ENCODE measurements at places on chromosomes 4 and X.

DNA sequence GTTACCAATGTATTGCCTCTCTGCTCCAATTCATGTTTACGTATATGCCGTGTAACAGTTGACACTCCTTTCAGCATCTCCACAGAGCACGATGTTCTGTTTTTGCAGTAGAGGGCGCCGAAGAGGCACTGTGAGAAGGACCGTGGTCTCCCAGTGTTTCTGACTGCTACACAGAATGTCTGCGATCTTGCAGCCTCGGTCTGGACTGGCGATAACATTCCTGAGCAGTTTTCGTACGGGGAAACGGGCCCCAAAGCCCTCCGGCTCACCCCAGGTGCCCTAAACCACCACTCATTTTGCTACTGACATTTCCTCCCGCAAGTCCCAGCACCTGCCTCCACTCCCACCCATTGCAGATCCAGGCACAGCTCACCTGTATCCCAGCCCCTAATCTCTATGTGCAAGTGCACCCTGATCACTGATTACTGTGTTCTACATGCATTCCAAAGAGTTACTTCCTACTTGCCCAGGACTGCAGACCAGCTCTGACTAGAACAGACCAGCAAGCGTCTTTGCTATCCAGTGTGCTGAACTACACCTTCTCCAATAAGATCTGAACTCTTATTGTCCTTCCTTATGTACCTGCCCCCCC lies 12.4 kb upstream of the NFXL1 start:
- peak; percentile 69 for DNase-seq

- DNase-seq: no peak
Observed at GRCh38 chrX:112512509-112512908, 167.2 kb downstream of the LHFPL1 start.

GRCh38 chr4:73417973-73418372 lies 13.9 kb downstream of the ALB start:
- DNase-seq: no peak

DNA sequence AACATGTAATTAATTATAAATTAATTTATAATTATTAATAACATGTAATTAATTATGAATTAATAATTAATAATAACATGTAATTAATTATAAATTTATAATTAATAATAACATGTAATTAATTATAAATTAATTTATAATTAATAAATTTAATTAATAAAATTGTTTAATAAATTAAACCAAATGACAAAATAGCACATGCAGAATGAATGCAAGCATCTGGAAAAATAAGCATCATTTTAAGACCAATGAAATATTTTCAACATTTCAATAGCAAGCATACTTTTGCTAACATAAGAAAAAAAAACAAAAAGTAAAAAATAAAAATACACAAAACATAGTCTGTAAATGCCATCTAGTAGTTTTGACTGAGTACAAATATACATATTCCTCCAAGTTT lies 21.8 kb downstream of the GYPE start:
- no peak for DNase-seq

DNA sequence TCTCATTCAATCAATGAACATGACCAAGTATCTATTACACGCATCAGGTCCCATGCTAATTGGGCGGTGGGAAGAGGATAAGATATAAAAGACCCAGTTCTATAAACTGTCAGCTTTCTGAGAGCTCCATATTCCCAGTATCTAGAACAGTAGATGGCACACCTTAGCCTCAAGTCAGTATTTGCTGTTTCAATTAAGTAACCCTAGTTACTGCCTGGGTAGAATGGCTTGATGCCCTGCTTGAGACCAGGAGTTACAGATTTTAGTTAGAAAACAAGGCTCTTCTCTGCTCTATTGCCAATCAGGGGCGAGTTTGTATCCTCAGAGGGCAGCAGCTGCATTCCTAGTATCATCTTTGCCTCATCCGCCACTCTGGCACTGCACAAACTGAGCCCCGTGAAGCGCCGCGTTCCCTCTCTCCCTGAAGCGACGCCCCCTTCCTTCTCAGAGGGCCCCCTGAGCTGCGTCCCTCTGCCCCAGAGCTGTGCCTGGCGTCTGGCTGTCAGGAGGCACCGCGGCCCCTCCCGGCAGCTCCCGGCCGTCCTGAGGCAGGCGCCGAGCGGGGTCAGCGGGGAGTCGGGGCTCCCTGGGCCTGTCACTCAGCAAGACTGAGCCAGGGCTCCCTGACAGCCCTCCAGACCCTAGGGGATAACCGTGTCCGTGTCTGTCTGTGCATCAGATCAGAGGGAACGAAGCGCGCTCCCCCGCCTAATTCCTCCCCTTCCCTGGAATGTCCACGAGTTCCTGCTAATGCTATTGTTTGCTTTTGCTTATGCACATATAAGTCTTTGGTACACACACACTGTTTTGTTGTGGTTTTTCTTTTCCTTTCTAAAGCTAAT lies 212.4 kb upstream of the TTC29 start:
- peak; percentile 48 for DNase-seq

DNA sequence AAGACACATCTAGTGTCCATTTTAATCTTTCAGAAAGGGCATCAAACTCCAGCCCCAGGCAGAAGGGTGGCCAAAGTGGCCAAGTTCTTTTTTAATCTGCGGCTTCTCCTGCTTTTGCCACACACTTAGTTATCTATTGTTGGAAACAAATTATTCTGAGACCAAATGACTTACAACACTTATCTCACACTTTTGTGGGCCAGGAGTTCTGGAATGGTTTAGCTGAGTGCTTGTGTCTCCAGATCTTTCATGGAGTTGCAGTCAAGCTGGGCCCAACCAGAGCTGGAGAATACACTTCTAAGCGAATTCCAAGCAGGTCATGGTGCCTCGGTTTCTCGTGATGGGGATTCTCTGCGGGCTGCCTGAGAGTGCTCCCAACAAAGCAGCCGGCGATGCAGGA lies 4.0 kb downstream of the TXK start:
- DNase-seq: no peak

- peak; percentile 83 for DNase-seq
Observed at GRCh38 chr4:56656346-56656643, 24.8 kb downstream of the HOPX start.

DNA sequence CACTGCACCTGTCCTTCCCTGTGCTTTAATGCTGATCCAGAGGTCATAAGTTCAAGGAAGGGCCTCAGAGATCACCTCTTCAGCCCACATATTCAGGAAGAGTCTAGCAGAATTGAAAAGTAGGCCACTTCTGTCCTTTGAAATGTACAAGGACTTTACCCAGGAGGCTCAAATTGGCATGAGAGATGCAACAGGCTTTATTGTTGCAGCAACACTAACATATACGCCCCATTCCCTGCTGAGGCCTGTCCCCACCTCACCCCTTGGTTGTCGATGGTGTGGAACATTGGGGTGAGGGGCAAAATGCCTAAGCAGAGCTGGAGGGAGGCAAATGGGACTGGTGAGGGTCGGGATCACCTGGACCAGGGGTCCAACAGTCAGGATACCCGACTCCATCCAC lies 2.8 kb downstream of the PRAF2 start:
- no peak for DNase-seq

GRCh38 chr4:57736781-57737180 lies 626.6 kb upstream of the IGFBP7 start:
- DNase-seq: no peak

- DNase-seq: no peak
Observed at GRCh38 chr4:183503497-183504063, 1.3 kb upstream of the ING2 start.

GRCh38 chr4:86060341-86060740 lies 299.5 kb downstream of the MAPK10 start:
- no peak for DNase-seq

- no peak for DNase-seq
Observed at GRCh38 chr4:71487344-71487920, 148.6 kb downstream of the SLC4A4 start.

DNA sequence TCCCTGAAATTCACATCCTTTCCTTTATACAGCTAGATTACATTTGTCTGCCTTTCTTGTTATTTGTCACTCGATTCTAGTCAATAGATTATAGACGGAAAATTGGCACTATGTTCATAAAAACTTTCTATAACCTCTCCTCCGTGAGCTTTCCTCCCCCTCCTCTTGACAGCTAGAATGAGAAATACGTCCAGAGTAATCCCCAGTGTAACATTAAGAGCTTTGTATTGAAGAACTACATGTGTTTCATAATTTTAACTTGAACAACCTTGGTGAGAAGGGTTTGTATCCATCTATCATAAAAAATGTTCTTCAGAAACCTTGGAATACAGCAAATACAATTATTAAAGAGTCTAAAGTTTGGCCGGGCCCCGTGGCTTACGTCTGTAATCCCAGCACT lies 1707.4 kb downstream of the PCDH7 start:
- no peak for DNase-seq

DNA sequence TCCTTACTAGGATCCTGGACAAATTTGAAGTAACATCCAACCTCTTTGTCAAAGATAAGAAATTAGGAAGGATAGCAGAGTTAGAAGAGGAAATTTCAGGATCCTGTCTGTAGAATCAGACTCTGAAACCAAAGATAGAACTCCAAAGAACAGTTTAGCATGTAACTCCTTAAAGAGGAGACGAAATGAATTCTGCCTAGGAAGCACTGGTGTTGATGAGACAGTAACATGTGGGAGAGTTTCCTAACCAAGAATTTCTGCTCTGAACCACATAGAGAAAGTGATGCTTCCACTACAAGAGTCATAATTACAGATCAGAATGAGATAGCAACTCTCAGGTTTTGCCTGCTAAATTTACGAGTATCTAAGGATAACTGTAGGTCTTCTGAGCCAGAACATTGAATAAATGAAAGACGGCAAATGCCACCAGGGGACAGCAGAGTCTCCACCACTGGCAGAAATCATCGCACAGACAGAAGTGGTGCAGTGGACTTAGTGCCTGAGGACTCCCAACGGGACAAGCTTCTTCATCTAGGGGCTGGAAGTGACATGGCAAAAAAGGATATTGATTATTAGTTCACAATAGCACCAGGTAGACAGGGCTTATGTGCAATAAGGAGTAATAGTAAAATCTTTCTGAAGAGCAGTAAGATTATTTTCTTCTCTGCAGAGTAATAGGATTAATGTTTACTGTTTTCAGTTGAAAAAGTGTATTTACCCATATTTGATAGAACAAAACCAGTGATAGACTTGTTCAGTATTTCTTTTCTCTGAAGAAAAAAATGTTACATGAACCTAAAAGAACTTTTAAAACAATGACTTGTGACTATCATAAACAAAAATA lies 6.7 kb upstream of the PPID start:
- DNase-seq: peak; percentile 65
